Activated effector memory CD4-positive, alpha-beta T cell treated with anti-CD3 and anti-CD28 coated beads, Interleukin-2, amount 50 U/mL, for 16 hours (primary cell): ENCODE measurements at places on chromosomes 16 and 17.

- no peak for DNase-seq
Observed at GRCh38 chr16:11215935-11216556, 40.0 kb downstream of the SOCS1 start.

DNA sequence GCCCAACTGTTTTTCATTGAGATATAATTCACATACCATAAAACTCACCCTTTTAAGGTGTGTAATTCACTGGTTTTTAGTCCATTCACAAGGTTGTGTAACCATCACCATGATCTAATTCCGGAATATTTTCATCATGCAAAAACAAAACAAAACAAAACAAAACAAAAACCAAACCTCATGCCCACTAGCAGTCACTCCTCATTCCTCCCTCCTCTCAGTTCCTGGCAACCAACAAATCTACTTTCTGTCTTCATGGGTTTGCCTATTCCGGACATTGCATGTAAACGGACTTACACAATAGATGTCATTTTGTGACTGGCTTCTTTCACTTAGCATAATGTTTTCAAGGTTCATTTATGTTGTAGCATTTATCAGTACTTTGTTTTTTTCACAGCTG lies 4.5 kb upstream of the NOD2 start:
- no peak for DNase-seq

- DNase-seq, result no peak
Observed at GRCh38 chr16:67198238-67198734, 645 bp upstream of the ELMO3 start.

- no peak for DNase-seq
Observed at GRCh38 chr16:59859676-59860402, 1125.7 kb upstream of the GOT2 start.

GRCh38 chr17:77126519-77126918 lies 14.2 kb upstream of the SEC14L1 start:
- no peak for DNase-seq

GRCh38 chr17:57726838-57727237 lies 18.3 kb downstream of the CCDC182 start:
- no peak for DNase-seq

DNA sequence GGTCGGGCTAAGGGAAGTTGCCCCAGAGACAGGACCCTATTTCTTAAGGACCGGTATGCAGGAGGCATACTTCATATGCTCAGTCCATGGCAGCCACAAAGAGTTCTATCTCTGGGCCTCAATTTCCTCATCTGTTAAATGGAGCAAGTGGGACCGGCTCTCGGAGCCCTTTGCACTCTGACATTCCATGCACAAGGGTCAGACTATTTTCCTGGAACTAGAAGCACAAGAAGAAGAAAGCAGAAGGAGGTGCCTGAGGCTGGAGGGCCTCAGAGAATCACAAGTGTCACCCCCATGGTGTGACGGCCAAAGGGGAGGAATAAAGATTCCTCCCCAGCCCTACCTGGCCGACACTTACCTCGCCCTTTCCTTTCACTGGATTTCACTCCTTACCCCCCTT lies 115.8 kb downstream of the GSG1L start:
- no peak for DNase-seq

DNA sequence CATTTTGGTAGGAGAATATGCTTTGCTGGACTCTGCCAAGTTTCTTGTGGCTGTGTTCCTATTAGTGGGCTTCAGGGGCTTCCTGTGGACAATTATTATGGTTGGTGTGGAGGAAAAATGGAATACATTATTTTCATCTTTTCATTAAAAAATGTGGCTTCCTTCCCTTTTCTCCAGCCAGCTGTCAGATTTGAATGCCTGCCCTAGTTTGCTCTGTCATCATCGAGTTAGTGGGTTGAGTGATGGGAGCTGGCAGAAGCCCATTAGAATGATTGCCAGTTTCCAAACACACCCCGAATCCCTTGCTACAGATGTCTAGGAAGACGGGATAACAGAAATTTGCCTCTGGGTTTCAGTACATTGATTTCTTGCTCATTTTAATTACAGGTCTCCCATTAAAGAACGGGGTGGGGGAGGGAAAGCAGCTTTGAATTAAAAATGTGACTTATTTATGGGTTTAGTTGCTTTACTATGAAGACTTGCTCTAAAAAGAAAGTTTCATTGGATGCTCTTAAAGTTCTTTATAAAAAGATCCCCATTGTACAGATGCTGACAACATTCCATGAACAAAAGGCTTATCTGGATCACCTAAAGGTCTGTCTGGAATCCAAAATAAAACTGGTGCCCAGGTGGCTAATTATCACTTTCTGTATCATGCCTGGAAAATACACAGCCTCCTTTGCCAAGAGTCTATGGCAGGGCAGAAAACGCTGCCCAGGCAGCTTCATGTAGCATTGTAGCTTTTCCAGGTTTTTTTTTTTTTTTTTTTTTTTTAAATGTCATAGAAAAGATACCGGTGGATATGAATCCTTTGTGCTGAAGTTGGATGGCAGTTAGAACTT lies 103.6 kb downstream of the PRKCA start:
- DNase-seq, result no peak

DNA sequence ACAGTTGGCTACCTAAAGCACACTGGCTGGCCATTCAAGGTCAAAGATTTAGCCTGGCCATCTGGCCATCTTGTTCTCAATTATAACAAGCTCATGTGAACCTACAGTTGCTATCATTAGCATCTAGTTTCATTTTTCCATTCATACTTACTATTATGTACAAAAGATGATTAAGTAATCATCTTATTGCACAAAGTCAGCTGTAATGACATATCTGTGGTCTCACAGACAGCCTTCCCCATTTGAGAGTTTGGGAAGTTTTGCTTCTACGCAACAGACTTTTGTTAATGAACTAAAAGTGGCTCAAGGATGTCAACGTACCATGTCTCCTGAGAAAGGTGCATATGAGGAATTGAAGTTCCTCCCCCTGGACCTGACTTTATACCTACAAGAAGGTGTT lies 51.3 kb downstream of the HS3ST3B1 start:
- DNase-seq, result no peak

- peak; percentile 44 for DNase-seq
Observed at GRCh38 chr17:61464130-61464842, 12.1 kb downstream of the TBX4 start.

DNA sequence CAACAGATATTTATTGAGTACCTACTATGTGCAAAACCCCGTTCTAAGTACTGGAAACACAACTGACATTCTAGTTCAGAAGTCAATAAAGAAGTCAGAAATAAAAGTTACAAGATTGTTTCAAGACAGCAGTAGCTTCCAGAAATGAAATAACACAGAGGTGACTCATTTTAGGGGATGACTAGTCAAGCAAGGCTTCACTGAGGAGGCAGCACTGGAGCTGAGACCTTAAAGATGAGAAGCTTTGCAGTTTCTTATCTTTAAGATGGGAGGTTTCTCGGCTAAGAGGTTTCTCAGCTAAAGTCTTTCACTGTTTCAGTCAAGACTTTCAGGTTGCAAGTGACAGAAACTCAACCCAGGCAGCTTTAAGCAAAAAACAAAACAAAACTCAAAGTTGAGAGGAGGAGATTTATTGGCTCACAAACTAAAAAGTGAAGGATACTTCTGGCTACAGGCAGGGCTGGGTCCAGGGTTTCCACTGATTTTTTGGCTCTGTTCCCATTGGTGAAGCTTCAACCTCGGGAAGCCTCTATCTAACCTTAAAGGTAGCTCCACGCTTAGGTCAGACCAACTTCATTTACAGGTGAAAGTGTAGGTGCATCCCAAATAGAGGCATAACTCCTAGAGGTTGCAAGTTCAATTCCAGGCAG lies 7.4 kb upstream of the MMP2 start:
- DNase-seq, result no peak

GRCh38 chr17:63762161-63763078 lies 11.0 kb downstream of the CCDC47 start:
- DNase-seq, result no peak

- no peak for DNase-seq
Observed at GRCh38 chr17:43517615-43518386, 28.3 kb downstream of the ETV4 start.

DNA sequence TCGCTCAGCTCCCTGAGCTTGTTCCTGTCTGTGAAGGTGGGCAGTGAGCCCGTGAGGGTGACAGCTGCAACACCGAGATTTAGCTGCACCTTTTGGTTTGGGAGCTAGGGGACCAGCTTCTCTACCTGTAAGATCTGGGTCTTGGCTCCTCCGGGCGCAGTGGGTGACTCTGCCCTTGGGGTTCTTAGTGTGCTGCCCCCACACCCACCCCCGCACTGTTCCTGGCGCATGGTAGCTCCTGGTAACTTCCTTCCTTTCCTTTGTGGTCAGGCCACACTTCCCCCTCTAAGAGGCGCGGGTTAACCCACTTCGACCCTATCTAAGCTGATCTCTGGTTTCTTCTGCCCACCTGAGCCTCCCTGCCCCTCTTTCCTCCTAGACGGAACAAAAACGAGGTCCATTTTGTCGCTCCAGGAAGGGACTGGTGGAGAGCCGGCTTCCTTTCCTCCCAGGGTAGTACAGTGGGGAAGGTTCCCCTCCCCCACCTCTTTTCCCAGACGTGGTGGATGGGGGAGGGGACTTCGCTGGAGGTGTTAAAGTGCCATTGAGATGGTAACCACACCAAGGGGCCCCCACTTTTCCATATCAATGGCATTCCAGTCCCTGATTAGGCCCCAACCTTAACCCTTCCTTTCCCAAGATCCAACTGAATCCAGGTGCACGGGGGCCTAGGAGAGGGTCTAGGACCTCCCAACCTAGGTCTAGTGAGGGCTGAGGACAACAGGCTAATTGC lies 4.6 kb upstream of the CLDN9 start:
- DNase-seq, result no peak

DNA sequence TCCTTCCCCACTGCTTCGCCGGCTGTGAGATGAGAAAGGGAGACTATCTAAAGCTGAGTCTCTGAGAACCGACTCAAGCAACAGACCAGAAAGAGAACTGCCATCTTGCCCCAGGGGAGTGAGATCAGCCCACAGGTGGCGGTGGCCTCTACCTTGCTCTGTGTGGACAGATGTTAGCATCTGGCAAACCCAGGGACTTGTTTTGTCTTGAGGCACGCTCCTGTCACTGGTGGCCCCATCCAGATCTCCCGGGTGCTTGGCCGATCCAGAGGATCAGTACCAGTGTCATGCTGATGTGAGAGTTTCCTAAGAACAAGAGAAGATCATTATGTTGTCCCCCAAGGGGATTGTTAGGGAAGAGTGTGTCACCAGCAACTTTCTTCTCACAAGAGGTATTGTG lies 101.4 kb downstream of the CACNG3 start:
- DNase-seq, result no peak

DNA sequence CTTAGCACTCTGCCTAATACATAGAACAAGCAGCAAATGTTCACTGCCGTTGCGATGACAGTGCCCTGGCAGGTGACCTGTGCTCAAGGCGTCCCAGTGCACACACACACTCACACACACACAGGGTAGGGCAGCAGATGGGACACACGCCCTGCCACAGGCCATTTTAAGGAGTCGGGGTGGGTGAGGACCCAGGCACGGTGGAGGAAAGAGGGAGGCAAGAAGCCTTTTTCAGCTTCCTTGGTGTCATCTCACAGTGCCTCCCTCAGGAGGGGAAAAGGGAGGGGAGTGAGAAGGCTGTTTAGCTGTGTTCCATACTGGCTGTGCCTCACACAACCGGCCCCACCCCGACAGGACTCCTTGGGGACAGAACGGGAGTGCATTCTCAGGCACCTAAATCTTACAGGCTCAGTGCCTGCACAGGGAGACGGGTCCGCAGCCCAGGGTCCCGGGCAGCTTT lies 1.5 kb downstream of the PITPNM3 start:
- no peak for DNase-seq

GRCh38 chr16:4477966-4478365 lies 1.8 kb downstream of the HMOX2 start:
- DNase-seq, result no peak

DNA sequence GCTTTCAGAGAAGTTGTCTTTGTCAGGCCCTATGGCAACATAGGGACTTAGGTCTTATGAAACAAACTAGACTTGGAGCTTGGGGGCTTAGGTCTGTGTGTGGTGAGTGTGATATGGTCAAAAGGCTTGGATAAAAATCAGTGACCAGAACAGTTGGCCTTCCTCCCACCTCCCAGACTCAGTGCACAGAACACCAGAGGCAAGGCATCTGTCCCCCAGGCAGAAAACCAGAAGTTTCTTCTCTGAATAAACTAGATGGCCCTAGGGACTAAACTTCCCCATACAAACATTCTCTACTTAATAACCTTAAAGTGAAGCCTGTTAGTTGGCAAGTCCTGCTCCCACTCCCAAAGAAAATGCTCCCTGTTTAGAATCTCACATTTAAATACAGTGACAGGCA lies 39.2 kb upstream of the PMFBP1 start:
- DNase-seq, result no peak

GRCh38 chr17:77664097-77664729 lies 294.3 kb upstream of the TNRC6C start:
- DNase-seq, result peak; percentile 59

- DNase-seq, result no peak
Observed at GRCh38 chr17:45722161-45722560, 62.0 kb upstream of the CRHR1 start.

DNA sequence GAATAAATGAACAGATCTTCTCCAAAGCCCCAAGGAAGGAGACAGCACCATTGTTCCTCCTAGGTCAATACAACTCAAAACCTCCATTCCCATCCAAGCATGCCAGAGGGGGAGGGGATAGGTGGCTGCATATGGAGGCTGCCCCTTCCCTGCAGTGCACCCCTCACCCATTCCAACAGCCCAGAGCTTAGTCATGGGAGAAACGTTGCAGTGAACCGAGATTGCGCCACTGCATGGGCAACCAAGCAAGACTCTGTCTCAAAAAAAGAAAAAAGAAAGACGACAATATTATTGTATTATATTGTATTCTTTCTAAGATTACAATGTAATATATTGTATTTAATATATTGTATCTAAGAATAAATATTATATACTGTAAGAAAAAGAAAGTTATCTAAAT lies 36.4 kb upstream of the CD300E start:
- DNase-seq, result peak; percentile 4

DNA sequence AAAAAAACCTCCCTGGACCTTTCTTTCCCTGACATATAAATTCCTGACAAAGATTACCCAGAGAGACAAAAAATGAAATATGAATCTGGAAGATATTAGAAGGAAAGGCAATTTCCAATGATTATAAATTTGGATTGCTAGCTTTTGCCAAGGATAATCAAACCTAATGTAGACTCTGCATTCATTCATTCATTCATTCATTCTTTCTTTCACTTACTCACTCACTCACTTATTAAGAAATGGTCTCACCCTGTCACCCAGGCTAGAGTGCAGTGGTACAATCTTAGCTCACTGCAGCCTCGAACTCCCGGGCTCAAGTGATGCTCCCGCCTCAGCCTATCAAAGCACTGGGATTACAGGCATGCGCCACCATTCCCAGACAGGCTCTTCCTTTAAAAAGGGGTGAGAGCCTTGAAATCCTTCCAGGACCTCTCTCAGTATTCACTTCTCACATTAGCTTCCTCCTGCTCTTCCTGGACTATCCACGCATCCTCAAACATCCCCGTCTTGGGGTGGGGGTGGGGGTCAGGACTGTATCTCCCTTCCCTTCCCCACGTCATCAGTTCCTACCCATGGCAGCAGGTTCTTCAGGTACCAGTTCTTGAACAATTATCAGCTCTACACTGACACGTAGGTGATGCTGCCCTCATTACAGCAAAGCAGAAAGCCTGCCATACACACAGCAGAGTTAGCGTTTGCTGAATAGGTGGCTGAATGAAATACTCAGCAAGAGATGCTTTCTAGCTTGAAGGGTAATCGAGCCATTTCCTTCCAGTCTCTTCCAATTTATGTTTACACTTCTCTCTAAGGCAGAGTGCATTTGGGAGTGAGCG lies 19.8 kb downstream of the PRPSAP1 start:
- no peak for DNase-seq

- no peak for DNase-seq
Observed at GRCh38 chr17:55040611-55041010, 72.0 kb downstream of the STXBP4 start.
